ENCODE measurements at places on chromosomes 1 and 21.

DNA sequence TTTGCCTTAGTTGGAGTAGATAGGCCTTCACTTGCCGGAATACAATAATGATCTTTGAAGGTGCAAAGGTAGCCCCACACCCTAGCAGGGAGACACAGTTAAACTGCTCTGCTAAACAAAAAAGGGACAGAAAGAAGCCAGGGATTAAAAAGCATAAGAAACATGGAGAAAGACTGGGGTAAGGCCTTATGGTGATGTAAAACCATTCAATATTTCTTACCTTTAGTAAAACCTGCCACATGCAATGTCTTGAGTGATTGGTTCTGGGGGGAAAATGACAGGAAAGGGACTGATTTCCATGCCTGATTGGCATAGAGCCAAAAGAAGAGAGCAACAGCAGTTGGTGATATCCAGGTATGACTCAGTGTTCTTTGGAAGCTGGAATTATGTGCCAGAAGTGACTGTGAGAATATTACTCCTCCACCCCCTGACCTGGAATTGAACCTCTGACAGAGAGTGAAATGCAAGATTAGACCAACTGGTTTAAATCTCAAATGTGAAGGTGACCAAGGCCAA lies 8.1 kb downstream of the DNASE2B start:
- DNase-seq: no peak

- DNase-seq: no peak
These were observed 51.3 kb upstream of the ECE1 start for GRCh38 chr1:21341517-21342078.

- DNase-seq: no peak
These were observed 32.4 kb downstream of the ATP1A1 start for GRCh38 chr1:116405241-116406135.

GRCh38 chr1:108597041-108597440 lies 37.1 kb downstream of the EEIG2 start:
- DNase-seq: no peak

DNA sequence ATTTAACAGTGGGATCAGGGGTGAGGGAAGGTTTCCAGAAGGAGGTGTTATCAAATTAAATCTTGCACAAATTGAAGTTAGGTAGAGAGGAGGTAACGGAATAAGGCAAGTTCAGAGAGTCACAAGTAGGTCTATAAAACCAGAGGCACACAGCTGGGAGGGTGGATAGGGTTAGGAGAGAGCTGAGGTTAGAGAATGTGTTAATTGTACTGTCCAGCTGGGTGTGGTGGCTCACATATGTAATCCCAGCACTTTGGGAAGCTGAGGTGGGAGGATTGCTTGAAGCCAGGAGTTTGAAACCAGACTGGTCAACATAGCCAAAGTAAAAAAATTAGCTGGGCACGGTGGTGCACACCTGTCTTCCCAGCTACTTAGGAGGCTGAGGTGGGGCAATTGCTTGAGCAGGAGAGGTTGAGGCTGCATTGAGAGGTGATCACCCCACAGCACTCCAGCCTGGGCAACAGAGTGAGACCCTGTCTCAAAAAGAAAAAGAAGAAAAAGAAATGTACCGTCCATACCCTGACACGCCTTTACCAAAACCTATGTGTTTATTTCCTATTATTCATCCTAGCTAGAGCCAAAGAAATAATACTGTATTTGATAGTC lies 20.2 kb downstream of the SPATA45 start:
- DNase-seq: no peak

DNA sequence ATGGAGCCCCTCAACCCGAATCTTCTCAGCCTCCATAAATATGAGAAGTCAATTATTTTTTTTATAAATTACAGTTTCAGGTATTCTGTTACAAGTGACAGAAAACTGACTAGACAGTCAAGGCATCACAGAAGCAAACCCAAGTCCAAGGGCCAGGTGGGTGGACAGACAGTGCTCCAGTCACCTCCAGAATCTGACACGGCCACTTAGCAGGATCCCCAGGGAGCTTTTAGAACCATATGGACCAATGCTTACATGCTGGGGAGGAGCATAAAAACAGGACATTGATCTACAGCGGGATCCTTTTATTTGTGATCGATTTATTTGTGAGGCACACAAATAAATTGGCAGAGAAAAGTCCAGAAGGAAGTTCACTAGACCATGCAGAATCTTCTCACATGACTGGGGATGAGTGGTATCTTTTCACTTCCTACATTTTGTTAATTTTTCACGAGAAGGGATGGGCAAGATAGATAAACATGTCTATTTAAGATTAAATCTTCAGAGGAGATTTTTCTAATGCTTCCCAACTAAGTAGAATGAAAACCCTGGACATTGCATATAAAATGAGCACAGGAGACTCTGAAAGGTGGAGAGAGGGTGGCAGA lies 15.0 kb downstream of the ZNF496 start:
- no peak for DNase-seq

Measured in stimulated activated CD8-positive, alpha-beta memory T cell treated with anti-CD3 and anti-CD28 coated beads, Interleukin-2, amount 100 ng/mL, for 1 hour (primary cell).